Kidney epithelial cell (primary cell): ENCODE measurements at places on chromosomes 11 and 22.
A peak's percentile ranks its signal among the peaks of the same experiment; 100 is the strongest.

DNA sequence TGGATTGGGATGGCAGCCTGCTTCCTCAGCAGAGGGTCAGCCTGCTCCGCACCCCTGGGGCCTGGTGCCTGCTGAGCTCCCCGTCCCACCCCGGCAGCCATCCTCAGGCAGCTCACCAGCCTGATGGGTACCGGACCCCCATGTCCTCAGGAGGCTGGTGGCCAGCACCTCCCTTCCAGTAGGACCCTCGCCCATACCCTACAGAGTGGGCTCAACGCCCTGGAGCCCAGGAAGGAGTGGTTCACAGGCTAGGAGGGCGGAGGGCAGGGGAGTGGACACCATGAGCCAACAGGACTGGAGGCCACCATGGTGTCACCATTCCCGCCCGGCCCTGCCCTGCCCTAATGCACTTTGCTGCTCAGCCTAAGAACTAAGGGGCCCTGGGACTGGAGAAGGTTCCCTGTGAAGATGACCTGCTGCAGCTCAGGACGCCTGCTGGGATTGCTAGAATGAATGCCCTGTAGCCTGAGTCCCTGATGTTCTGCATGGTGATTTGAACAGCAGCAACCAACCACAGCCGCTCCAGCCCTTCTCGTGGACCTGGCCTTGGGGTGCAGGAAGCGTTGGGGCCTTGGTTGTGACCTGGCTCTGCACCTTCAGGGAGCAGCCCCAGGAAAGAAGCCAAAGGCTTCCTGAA, 1080.8 kb downstream of the BRD1 start:
- DNase-seq = no peak

DNA sequence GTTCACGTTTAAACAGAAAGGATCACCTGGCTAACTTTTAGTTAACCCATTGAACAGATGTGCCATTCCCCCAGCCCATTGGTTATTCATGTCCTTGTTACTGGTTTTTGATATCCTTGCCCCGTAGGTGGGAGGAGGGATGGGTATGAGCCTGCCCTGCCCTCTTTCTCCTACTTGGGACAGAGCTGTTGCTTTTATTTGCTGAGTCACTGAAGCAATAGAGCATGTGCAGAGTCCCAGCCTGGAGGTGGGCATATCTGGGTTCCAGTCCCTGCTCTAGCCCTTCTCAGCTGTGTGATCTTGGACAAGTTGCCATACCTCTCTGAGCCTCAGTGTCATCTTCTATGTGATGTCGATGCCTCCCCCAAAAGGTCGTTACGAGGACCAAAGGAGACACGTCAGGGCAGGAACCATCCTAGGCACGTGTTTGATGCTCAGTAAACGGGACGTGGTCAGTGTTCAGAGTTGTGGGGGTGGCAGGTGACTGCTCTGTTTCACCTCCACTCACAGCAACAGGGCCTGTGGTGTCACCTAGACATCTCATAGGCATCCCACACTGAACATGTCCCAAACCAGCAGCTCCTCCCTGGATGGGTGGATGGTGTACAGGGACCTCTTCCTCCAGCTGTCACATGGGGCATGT, 61.0 kb downstream of the BMAL1 start:
- no peak for DNase-seq

DNA sequence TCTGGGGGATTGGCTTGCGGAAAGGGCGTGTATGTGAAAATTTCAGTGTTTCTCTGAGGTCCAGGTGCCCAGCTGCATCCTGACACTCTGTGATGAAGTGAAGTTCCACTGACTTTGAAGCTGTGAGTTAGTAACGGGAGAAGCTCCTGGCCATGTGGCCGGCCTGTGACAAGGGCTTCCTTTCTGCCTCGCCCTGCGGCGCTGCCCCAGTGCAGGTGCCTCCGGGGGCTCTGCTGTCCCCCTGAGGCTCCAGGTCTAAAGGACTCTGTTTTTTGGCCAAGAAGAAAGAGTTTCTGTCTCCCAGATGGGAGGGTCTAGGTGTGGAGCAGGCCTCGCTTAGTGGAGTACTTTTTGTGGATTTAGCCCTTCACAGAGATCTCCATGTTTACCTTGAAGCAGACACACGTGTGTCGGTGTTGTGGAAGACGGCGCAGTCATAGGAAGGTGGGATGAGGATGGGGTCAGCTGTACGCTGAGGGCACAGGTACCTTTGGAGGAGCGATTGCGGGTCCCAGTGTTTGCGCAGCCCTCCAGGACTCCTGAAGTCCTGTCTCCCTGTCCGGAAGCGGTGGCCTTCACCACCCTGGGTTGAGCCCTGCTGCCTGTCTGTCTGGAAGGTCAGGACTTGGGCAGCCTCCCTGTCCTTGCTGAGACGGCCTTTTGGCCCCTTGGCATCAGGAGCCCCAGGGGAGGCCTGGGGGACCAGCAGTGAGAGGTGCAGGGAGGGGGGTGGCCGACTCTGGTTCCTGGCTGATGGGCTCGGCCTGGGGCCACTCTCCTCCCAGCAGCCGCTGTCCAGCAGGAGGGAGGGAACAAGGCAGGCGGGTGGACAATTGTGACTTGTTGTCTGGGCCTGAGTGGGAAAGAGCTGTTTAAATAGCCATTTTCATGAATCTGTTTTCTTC, 1249.3 kb downstream of the BRD1 start:
- DNase-seq = no peak

DNA sequence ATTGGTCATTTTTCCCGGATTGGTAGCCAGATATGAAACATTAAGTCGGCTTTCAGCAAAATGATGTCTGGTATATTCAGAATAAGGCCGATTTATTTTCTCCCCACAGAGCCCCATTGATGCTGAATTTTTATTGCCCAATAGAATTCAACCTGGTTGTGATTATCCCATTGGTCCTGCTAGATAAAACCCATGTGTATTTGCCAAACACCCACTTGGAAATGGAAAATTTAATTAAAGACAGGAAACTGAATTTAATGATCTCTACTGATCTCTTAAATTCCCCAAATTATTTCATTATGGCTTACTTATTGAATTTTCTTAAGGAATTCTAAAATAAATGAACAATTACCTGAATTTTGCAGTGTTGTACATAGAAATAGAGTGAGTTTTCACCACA, 609.8 kb downstream of the NTM start:
- DNase-seq = no peak

DNA sequence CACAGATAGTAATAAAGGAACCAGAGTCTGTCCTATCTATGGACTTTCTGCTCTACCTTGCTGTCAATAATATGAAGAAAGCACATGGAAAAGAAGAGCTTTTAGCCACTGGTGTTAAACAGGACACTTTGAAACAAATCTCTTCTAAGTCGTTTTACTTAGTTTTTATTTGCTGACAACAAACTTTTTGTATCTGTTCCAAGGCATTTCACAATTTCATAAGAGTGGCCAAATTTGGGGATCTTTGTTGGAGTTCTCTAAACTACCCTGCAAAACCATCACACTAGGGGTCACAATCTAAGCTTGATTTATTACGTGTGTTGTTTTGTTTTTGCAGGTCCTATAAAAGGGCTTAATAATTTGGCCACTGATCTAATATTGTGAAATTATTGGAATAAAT, 54.4 kb downstream of the BBOX1 start:
- no peak for DNase-seq

GRCh38 chr11:33696931-33697638, 3.5 kb downstream of the C11orf91 start:
- DNase-seq = no peak

DNA sequence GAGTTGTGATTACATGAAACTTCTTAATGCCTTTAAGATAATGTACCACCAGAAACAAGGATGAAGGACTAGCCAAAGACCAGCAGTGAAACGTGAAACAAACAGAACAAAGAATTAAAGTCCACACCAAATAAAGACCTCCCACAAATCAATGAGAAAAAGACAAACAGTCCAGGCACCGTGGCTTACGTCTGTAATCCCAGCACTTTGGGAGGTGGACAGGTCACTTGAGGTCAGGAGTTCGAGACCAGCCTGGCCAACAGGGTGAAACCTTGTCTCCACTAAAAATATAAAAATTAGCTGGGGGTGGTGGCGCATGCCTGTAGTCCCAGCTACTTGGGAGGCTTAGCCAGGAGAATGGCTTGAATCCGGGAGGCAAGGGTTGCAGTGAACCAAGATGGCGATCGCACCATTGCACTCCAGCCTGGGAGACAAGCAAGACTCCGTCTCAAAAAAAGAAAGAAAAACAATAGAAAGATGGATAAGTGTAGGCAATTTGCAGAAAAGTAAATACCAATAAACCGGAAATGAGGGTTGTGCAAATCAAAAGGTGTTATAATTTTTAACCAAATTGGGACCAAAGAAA, 167.8 kb upstream of the GRK3 start:
- no peak for DNase-seq

DNA sequence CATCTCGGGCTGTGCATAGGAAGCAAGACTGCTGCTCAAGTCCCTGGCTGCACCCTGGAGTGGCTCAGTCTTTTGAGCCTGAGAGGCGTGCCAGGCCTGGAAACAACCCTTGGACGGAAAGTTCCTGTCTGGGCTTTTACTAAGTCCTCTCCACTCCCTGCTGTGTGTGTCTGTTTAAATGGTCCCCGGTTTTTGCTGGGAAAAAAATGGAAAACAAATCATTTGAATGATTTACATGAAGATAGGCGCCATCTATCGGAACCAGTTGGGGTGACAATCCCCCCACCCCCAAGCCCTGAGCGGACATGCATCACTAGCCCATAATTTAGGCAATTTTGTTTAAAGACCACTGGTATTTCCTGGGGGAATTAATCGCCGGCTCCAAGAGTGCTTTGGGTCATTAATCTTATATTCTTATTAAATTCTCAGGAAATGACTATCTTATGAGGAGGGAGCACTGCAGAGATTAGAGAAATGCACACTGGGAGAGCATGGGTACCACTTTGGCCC, 2.7 kb upstream of the GAB2 start:
- peak; percentile 82 for DNase-seq

- DNase-seq = no peak
Measured at GRCh38 chr22:20437613-20438426, at the start of gene SCARF2. TSS of gene SCARF2 (minus strand) at chr22:20437825. CDS start at chr22:20437754, 71 bp downstream.

- no peak for DNase-seq
Measured at GRCh38 chr11:17400048-17400775, 11.8 kb upstream of the KCNJ11 start.

DNA sequence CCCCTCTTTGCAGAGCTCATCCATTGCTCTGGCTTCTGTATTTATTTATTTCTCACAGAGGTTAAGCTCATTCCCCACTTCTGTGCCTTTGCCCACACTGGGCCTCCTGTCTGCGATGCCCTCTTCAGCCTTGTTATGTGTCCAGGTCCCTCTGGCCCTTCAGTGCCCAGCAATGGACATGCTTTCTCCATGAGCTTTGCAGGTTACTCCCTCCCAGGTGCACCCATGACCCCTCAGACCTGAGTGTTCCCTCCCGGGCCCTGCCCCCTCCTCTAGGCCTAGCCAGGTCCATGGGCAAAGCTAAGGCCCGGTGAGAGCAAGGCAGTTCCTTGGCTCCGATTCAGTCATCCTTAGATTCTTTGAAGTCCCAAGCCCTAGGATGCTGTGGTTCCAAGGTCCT, 17.5 kb upstream of the ARHGEF17 start:
- DNase-seq = no peak

DNA sequence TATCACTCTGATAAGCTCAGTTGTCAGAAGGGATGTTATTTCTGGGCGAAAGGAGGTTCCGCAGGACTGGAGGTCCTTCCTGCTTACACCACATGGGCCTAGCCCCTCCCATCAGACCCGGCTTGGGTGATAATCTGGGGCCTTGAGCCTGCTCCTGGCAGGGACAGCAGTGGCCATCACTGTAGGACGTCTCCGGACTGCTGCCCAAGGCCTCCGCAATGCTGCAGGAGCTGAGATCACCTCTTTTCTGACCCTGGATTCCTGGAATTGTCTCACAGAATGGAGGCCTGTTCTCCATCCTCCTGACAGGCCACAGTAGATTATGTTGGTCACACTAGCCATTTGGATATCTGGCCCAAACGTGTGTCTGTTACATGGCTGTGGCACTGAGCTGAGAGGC, 9.2 kb upstream of the BIK start:
- no peak for DNase-seq

DNA sequence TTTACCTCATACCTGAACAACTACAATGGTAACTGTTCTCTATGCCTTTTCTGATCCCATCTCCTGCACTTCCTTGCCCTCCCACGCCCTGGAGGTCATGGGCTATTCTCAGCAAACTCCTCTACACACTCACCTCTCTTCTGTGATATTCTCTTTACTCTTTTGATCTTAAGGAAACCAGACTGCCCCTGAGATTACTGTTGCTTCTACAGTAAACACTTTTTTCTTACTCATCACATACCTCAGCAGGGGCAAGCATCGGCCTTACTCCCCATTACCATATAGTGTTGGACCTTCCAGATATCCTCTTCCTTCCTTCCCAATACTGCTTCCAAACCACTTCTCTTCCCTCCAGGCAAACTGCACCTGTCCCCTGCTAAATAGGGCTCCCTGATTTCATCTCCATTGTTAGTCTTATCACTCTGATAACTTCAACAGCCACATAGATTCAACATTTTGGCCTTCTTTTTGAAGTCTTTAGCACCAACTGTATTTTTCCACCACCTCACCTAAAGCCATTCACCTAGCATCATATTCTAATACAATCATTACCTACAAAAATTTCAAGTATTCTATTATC, 141.2 kb downstream of the RBFOX2 start:
- no peak for DNase-seq

- no peak for DNase-seq
Measured at GRCh38 chr11:71532036-71532610, 5.1 kb downstream of the KRTAP5-7 start.

GRCh38 chr11:48150213-48150612, 66.4 kb upstream of the OR4B1 start:
- DNase-seq = peak; percentile 35

DNA sequence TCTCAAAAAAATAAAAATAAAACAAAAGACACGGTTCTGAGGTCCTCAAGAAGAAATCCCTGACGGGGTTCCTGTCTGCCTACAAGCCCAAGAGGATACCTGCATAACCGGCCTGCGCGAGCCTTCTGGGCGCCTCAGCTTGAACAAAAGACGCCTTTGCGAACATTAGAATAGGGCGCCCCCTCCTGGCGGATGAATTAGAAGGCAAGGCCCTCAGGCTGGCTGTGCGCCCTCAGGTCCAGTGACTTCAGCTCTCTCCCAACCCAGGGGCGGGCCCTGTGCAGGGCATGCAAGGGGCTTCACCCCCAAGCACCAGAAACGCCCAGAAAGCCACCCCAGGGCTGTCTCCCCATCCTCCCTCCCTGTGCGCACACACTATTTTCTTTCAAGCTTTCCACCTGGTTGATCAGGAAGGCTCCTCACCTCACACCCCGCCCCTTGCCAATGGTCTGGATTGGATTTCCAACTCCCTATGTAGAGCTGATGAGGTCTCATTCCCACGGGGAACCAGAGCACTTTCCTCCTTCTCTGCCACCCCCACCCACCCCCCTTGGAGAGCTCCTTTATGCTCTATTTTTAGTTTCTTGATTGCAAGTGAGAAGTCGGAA, 273.3 kb downstream of the BUD13 start:
- no peak for DNase-seq

DNA sequence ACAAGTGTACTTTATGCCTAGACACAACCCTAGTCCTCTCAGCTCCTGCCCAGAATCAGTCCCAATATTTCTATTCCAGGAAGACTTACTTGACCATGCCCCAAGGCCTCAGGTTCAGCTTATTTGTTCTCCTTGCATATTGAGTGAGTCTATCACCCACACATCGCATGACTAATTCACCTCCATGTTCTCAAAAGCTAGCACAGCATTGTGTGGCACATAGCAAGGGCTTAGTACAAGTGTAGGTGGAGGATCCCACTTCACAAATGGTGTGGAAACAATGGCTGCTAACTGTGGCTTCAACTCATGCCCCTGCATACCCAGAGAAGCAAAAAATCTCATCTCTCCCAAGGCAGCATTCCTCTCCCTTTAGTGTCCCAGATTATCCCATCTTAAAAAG, 602.6 kb upstream of the API5 start:
- DNase-seq = no peak

- no peak for DNase-seq
Measured at GRCh38 chr11:1161410-1162137, 3.8 kb downstream of the MUC5AC start.
